Pancreas (tissue), 10 donors: ENCODE measurements at places on chromosomes 11 and 22. TPM values are rescaled to one million over a fixed set of nuclear protein-coding genes. Genes with fewer than 3 reads are reported as not detected.

Gene SCGB1D2
- total RNA-seq: not detected

GRCh38 chr11:16764888-16765287 lies 26.4 kb downstream of the C11orf58 start:
- H3K27ac ChIP-seq: no peak overlapping the region
- no peaks in the 10 kb centered on the region for H3K36me3 ChIP-seq
- H3K4me1 ChIP-seq: no peaks in the 10 kb centered on the region
- no peaks in the 10 kb centered on the region for H3K27me3 ChIP-seq

DNA sequence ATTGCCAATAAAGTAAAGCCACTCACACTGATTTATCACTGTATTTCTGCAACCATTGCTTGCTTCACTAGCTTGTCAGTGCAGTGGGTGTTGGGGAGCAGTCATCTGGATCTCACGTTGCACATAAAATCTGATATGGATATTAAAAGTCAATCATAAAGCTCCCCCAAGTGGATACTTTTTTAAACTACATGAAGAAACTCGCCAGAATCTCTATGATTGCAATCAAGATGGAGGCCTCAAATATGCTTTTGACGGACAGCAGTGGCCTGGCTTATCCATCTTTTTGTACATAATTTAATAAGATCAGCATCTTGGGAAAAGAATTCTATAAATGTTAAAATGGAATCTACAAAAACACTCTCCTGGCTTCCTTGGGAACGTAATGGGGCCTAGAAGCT lies 137.7 kb downstream of the WT1 start:
- H3K27me3 ChIP-seq: no peaks in the 10 kb centered on the region
- H3K27ac ChIP-seq: no peak overlapping the region
- H3K4me3 ChIP-seq: no peak overlapping the region
- DNase-seq: no peak
- H3K4me1 ChIP-seq: no peaks in the 10 kb centered on the region

- peaks cover 5% of the 10 kb centered on the region for H3K4me1 ChIP-seq
- DNase-seq: no peak
- H3K4me3 ChIP-seq: no peak overlapping the region
- H3K27ac ChIP-seq: no peak overlapping the region
These were observed 4.0 kb downstream of the ARL14EP start for GRCh38 chr11:30326906-30327305.

GRCh38 chr11:114326776-114327175 lies 30.6 kb downstream of the NNMT start:
- no peak overlapping the region for H3K27ac ChIP-seq
- DNase-seq: no peak
- H3K36me3 ChIP-seq: no peaks in the 10 kb centered on the region
- no peak overlapping the region for H3K4me3 ChIP-seq
